ENCODE measurements at places on chromosomes 3 and 15. TPM values are rescaled to one million over a fixed set of nuclear protein-coding genes. Genes with fewer than 3 reads are reported as not detected.

- no peak for DNase-seq
Measured at GRCh38 chr15:82122746-82123400, 77.1 kb upstream of the MEX3B start.

- DNase-seq = no peak
Measured at GRCh38 chr15:61159901-61160300, 69.2 kb downstream of the RORA start.

GRCh38 chr3:72328755-72329277, 519.4 kb downstream of the SHQ1 start:
- DNase-seq = no peak

DNA sequence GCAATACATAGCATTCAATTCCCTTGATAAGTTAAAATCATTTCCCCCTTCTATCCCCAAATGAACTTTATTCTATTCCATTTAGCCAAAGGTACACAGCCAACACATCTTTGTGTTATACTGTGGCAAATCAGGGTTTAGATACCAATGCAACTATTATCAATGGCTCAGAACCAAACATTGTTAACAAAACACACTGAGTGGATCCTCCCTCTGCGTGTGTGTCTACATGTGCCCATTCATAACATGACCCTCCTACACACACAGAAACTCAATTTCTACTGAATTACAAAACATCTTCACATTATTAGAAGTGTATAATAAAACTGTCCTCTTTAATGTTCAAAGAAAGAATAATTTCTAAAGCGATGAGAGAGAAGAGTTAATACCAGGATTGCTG, 1.3 kb downstream of the TTBK2 start:
- no peak for DNase-seq

- no peak for DNase-seq
Measured at GRCh38 chr3:52005571-52005986, 9.9 kb upstream of the RPL29 start.

DNA sequence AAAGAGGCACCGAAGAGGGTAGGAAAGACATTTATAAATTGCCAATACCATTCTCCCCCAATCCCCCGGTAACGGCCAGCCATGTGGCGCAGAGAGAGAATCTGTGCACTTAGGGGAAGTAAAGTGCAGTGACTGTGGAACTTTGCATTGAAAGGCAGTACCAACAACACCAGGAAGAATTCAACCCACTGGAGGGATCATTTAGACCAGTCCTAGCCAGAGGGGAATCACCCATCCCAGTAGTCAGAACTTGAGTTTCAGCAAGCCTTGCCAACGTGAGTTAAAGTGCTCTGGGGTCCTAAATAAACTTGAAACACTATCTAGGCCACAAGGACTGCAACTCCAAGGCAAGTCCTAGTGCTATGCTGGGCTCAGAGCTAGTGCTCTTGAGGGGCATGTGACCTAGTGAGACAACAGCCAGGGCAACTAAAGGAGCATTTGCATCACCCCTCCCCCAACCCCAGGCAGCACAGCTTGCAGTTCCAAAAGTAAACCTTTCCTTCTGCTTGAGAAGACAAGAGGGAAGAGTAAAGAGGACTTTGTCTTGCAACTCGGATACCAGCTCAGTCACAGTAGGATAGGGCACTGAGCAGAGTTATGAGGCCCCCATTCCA, 15.0 kb downstream of the CEP70 start:
- no peak for DNase-seq

GRCh38 chr3:171553086-171553485, 92.9 kb upstream of the TNIK start:
- DNase-seq = no peak

DNA sequence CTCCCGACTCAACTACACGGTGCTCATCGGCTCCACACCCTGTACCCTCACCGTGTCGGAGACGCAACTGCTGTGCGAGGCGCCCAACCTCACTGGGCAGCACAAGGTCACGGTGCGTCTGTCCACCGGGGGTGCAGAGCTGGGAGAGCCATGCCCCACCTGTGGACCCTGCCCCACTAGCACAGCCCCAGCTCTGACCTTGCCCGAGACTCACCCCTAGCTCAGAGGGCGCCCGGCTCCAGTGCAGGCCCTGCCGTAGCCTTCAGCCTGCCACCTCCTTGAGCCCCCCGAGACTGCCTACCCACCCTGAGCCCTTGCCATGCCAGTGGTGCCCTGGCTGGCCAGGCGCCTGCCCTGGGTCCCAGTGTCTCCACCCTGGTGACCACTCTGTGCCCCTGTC, 34.9 kb downstream of the PLXNA1 start:
- DNase-seq = no peak

- DNase-seq = no peak
Measured at GRCh38 chr3:132721479-132722164, 587 bp downstream of the NPHP3 start.

GRCh38 chr3:67876261-67876660, 221.8 kb upstream of the SUCLG2 start:
- no peak for DNase-seq

- DNase-seq = no peak
Measured at GRCh38 chr3:123157209-123157597, 44.5 kb upstream of the SEC22A start.

- no peak for DNase-seq
Measured at GRCh38 chr3:127036209-127037020, 53.5 kb downstream of the PLXNA1 start.

DNA sequence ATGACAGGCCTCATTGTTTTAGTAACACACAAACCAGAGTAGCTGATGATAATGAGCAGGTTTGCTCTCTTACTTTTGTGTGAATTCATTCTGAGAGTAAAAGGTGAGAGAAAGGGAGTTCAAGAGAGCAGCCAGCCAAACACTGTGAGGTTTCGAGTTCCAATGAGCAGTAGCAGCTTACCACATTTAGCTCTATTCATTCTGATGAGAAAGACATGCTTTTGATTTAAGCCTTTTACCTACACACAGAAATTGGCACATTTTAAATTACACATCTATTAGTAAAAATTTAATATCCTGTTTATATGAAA, 28.0 kb downstream of the GLDN start:
- no peak for DNase-seq

DNA sequence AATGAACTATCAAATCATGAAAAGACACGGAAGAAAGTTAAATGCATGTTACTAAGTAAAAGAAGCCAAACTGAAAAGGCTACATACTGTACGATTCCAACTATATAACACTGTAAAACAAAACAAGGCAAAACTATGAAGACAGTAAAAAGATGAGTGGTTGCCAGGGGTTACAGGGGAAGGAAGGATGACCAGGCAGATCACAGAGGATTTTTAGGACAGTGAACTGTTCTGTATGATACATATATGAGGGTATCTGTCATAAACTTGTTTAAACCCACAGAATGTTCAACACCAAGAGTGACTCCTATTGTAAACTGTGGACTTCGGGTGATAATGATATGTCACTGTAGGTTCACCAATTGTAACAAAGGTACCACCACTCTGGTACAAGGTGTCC, 60.6 kb downstream of the CHSY1 start:
- DNase-seq = no peak

DNA sequence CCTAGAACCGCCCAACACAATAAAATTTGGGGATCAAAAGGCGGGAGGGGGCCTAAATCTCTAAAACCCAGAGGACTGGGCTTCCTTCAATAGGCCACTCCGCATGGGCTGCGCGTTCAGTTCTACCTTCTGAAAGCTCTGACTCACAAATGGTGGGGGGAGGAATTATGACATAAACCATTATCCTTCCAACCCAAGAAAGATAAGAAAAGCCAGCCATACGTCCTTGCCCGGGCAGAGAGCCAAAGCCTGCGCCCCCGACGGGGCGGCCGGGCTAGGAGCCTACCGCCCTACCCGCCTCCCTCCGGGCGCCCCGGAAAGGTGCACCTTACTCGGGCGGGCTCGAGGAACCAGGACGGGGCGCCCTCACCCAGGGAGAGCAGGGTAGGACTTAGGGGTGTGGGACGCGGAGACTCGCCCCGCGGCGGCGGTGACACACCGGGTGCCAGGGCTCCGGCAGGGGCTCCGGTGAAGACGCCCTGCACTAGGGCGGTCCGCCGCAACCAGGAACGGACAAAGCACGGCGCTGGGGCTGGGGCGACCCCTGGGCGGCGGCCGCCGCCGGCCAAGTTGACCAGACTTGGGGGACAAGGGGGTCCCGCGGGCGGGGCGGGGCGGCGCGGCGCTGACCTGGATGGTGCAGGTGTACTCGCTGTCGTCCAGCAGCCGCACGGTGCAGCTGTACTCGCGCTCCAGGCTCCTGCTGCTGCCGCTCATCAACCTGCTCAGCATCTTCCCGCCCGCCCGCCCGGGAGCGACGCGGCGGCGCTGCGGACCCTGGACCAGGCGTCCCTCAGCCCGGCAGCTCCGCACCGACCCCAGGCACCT, 534 bp downstream of the FRMD5 start:
- peak; percentile 26 for DNase-seq

GRCh38 chr3:130975251-130975650, 51.4 kb downstream of the ASTE1 start:
- DNase-seq = no peak

DNA sequence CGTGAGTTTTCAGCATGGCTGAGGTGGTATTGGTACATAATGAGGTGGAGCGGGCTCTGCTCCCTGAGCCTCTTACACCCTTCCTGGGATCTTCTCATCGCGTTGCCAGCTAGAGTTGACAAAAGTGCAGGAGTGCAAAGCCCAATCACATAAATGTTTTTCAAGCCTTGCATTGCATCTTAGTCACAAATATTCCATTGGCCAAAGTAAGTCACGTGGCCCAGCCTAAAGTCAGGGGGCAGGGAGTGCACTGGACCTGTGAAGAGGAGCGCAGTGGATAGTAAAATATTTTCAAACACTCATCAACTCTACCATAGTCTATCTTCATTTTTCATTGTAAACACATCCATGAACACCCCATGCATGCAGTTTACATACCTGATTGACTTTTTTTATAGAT, 329.8 kb upstream of the NR2E3 start:
- no peak for DNase-seq

- no peak for DNase-seq
Measured at GRCh38 chr3:157871838-157872460, 234.3 kb downstream of the SHOX2 start.

DNA sequence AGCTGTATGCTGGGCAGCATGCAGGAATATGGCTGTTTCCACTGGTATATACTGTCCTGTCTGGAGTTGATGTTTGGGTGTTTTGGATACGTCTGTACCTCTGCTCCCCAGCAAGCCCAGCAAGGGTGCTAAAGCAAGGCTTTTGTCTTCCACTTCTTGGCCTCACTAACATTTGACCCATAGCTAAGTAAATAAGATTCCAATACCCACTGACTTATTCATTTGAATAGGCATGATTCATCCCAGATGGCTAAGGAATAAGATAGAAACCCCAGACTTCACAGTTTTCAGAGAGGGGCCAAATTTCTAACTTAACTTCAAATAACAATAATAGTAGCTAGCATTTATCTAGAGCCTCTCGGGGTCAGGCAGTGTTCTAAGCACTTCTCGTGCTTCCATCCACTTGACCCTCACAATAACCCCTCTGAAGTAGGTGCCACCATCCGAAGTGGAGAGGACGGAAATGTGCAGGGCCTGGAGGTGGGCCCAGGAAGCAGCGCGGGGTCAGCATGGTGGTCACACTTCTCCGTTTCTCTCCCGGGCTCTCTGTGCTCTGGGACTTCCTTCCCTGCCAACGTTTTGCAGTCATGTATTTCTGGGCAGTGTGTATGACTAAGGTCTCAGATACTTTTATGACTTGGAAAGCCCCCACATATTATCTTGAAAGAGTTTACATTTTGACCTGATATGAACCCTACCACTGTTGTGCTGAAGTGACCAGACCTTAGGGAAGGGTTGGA, 39.3 kb downstream of the LRRK1 start:
- DNase-seq = no peak

GRCh38 chr3:197882586-197882985, 67.4 kb upstream of the RPL35A start:
- no peak for DNase-seq

- DNase-seq = no peak
Measured at GRCh38 chr3:17481116-17481515, 261.3 kb downstream of the TBC1D5 start.

DNA sequence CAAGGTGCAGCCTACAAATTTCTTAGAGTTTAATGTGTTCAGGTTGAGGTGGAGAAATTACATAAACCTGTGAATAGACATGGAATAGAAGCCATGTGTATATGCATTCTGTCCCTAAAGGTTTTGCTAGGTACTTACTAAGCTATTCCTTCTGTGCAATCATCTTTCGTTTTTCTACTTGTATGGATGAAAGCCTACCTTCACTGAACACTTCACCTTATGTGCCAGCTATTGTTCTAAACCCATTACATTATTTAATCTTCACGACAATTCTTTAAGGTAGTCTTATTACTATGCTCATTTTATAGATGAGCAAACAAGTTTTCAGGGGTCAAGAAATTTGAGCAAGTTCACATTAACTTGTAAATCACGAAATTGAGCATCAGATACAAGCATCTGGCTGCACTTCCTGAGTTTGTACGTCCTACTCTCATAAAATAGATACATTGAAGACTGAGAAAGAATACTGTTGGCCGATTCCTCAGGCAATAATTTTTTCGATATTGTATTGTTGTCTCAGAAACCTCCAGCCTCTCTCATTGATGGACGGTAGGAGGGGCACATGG, 635 bp upstream of the RCN2 start:
- no peak for DNase-seq

- no peak for DNase-seq
Measured at GRCh38 chr3:10855871-10856662, 40.0 kb downstream of the SLC6A11 start.

DNA sequence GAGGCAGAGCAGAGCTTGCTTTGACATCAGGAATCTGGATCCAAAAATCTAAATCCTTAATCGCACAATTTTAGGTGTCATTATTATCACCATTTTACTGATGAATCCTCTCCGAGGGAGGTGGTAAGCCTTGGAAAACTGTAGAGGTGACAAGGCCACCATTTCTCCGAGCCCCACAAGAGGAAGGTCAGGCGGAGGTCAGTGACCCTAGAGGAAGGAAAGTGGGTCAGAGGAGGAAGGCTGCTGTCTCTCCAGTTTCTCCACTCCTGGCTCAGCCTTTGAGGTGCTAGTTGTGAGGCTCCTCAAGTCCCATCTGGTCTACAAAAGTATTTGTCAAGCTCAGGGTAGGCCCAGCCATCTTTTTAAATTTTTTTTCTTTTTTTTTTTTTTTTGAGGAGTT, 3.2 kb downstream of the DVL3 start:
- DNase-seq = no peak

- no peak for DNase-seq
Measured at GRCh38 chr15:86620641-86621349, 541.1 kb downstream of the AGBL1 start.

GRCh38 chr3:24521420-24522145, 26.9 kb upstream of the THRB start:
- DNase-seq = no peak

GRCh38 chr15:25268166-25268565, 170.7 kb downstream of the UBE3A start:
- no peak for DNase-seq

The VEPH1 gene
- not detected for total RNA-seq

The CAPN7 gene
- total RNA-seq = 28.3 TPM

The A4GNT gene
- not detected for total RNA-seq

The FETUB gene
- not detected for total RNA-seq

The NR1I2 gene
- total RNA-seq = 0.26 TPM

The CLSTN2 gene
- not detected for total RNA-seq

The RCN2 gene
- total RNA-seq = 31.8 TPM

The ISLR2 gene
- total RNA-seq = not detected

The ABHD10 gene
- 43.7 TPM for total RNA-seq

The ZNF710 gene
- total RNA-seq = 24.9 TPM

The ALDH1L1 gene
- not detected for total RNA-seq

The PSTPIP1 gene
- total RNA-seq = 212 TPM

The CKMT1B gene
- not detected for total RNA-seq
